AG04450 (cell line): ENCODE measurements at places on chromosomes 1 and 21. TPM values are rescaled to one million over a fixed set of nuclear protein-coding genes. Genes with fewer than 3 reads are reported as not detected.
A peak's percentile ranks its signal among the peaks of the same experiment; 100 is the strongest.

CXADR gene
- 0.67 and 0.99 TPM in 2 replicates for polyA plus RNA-seq

PALMD gene
- polyA plus RNA-seq = 0.37 and 0.43 TPM in 2 replicates

SPAG17 gene
- polyA plus RNA-seq = 0.07 TPM in 1 of 2 replicates, not detected in the other

ARF1 gene
- polyA plus RNA-seq = 445 and 528 TPM in 2 replicates

TUFT1 gene
- polyA plus RNA-seq = 21.9 and 23.9 TPM in 2 replicates

HIPK1 gene
- polyA plus RNA-seq = 28.4 and 31.3 TPM in 2 replicates

KCNE2 gene
- polyA plus RNA-seq = not detected in 2 replicates

RIMKLA gene
- polyA plus RNA-seq = not detected in 2 replicates

TNFSF18 gene
- polyA plus RNA-seq = 0.86 and 0.99 TPM in 2 replicates

WLS gene
- 391 and 417 TPM in 2 replicates for polyA plus RNA-seq

MATN1 gene
- 0.09 and 0.12 TPM in 2 replicates for polyA plus RNA-seq

MIB2 gene
- 9.4 and 14.0 TPM in 2 replicates for polyA plus RNA-seq

BSND gene
- polyA plus RNA-seq = not detected in 2 replicates

GNB1 gene
- polyA plus RNA-seq = 400 and 437 TPM in 2 replicates

PAX7 gene
- polyA plus RNA-seq = not detected in 2 replicates

MAP10 gene
- 1.6 and 2.4 TPM in 2 replicates for polyA plus RNA-seq

SRGAP2 gene
- polyA plus RNA-seq = 12.4 and 20.3 TPM in 2 replicates

DNA sequence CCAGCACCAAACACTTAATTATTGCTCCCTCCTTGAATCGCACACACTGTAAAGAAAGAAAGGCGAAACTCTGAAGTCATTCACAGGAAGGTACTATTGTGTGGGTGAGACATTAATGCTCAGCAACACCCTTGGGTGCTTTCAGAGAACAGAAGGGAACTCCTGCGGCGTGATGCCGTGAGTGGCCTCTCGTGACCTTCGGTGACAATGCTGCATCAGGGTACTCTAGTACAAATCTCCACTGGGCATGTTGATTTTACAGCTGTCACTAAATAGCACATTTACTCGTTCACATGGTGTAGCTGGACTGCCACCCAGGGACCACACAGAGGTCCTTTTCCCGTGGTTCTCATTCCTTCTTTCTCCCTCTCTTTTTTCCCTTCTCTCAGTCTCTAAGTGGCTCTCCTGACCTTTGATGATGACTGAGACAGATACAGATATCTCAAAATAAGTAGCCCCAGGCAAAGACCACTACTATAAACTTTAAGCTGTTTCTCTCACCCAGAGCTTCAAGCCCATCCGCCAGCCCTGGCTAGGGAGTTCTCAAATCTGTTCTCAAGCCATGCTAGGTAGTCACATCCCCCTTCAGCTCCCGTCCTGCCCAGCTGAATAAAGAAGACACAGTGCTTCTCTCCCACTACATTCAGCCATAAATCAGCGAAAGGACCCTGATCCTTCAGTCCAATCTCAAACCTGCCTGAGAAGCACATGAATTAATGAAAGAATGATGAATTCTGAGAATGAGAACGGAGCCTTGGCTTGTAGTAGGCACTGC is 223.4 kb upstream of the FMN2 start:
- no peak for DNase-seq

DNA sequence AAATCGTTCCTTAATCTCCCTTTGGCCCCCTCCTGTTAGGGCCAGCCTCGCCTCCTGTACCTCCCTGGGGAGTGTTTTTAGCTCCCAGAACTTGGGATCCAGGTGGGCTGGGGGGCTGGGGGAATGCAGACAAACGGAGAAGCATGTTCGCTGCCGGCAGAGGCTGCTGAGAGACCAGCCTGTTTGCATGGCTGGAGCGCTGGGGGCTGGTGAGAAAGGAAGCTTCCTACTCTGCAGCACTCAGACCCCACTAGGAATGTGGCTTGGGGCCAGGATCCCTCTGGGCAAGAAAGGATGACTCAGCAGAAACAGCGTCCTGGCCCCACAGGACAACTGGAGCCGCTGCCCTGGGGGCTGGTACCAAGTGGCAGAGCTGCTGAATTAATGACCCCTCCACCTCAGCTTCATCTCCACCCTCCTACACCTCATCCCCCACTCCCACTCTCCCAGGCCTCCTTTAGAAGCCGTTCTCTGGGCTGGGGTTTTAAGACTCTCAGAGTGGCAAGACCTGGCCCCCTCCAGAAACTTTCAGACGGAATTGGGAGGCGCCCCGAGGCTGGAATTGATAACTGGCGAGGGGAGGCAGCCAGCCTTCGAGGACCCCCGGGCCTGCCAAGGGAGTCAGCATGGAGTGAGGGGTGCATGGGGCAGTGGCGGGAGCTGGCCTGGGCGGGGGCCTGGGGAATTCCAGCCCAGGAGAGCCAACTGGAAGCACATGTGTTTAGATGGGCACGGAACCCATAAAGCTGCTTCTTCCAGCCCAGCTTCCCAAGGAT is 28.5 kb upstream of the EPS8L3 start:
- peak; percentile 88 for DNase-seq

GRCh38 chr1:65195495-65196417 is 47.8 kb downstream of the AK4 start:
- DNase-seq = no peak

DNA sequence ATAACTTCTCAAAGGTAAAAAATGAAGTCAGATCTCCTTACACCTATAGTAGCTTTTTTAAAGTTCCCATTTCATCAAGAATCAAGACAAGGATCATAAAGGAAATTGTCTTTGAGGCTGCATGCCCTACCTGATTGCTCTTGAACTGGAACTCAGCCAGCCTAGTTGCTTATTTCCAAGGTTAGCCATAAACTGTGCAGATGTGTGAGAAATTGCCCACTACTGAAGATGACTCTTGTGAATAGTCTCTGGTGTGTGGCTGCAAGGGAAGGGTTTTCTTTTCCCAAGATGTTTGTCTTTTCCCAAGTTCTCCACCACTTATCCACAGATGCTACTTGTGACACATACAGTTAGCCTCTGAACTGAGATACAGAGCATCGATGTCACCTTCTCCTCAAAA is 81.7 kb upstream of the DUSP10 start:
- DNase-seq = no peak

DNA sequence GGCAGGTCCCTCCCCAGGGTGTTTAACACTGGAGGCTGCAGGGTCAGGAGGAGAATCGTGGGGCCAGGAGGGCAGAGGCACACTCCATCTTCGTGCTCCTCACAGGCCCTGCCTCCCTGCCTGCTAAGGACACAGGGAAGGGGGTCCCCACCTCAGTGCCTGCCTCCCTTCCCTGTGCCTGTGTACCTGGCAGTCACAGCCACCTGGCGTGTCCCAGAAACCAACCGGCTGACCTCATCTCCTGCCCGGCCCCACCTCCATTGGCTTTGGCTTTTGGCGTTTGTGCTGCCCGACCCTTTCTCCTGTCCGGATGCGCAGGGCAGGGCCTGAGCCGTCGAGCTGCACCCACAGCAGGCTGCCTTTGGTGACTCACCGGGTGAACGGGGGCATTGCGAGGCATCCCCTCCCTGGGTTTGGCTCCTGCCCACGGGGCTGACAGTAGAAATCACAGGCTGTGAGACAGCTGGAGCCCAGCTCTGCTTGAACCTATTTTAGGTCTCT is 623 bp upstream of the BGLAP start:
- DNase-seq = no peak

DNA sequence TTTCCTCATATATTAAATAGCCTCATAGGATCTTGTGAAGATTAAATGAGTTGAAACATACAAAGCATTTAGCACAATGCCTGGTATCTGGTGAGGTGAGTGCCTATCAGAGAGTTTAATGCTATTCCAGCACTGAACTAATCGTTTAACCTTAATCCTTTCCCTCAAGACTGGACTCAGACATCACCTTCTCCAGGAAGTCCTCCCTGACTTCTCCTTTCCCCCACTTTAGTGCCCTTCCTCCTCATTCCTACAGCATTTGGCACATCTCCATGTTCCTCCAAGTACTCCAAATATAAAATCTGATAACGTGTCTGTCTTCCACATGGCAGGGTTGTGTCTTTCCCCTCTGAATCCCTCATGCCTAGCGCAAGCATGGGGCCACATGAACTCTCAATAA is 59.8 kb downstream of the ZSCAN20 start:
- DNase-seq = no peak

- DNase-seq = no peak
Observed at GRCh38 chr1:2906085-2906484, 104.6 kb upstream of the TTC34 start.

DNA sequence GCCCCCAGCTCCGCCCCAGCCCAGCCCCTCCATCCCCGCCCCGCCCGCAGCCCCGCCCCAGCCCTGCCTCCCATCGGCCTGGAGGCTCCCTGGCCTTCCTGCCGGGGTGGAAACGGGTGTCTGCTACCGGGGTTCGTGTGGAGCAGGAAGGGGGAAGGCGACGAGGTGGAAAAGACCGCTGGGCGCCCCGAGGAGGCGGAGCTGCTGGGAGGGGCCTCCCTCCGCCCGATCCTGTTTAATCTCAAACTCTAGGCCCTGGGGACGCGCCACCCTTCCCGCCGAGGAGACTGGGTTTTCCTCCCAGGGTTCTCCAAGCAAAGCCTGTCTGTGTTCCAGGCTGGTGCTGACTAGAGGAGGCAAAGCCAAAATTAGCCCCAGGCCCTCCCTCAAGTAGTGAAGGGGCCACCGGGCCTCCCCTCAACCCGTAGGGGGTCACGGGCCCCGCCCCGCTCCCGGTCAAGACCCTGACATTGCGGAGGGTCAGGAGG is 16.2 kb upstream of the TTLL10 start:
- peak; percentile 50 for DNase-seq

GRCh38 chr1:166182281-166182680 is 15.5 kb upstream of the FAM78B start:
- no peak for DNase-seq

DNA sequence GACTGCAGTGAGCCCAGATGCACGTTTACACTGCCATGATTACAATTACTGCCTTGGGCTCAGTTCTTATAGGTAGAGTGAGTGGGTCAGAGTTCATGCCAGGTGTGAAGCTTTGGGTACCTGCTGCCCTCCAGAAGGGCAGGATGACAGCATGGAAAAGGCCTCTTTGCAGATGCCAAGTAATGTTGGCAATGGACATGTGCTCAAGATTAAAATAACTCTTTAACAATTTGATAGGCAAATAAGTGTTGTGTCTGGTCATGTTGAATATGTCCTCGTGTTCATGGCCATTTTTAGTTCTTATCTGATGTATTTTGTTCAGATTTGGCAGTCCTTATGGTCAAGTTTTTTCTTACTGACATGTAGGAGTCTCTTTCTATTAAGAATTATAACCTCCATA is 34.8 kb downstream of the S100B start:
- no peak for DNase-seq

DNA sequence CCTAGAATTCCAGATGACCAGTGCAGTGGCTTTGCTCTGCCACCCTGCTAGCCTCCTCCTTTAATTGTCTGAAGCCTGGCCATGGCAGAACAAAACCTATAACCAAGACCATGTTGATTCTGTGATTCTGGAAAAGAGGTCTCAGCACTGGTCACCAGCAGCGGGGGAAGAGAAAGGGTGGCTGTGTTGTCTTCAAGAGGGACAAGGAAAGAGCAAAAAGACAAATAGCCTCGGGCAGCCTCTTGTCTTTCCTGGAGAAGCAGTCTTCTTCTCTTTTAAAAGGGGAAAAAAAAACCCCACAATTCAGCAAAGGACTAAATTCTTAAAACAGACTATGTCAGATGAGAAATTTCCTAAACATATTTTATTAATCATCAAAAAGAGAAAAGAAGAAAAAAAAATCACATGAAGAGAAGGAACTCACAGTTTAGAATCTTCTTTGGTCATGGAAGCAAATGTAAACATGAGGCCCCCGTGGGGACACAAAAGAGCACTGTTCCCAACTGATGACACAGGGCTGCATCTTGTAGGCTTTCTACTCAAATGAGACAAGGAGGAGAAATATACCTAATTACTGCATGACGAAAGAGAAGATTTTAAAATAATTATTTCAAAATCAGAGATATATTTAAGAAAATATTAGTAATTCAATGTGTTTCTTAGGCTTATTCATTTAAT is 36.3 kb upstream of the RAP1GAP start:
- DNase-seq = no peak

DNA sequence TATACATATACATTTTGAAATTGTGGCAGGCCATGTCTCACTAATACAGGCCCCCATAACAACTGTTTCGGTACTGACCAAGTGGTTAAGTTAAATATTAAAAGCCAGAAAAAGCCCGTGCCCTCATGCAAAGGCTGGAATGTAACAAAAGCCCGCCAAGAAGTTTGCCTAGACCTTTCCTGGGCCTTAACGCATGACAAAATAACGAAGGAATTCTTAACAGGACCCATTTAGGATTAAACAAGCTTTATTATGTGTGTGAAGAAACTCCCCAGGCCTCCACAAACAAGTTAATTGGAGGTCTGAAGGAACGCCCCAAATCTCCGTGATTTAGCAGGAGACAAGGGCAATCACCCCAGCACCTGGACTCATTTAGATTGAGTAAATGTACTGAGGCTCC is 42.4 kb downstream of the TNFSF4 start:
- no peak for DNase-seq

DNA sequence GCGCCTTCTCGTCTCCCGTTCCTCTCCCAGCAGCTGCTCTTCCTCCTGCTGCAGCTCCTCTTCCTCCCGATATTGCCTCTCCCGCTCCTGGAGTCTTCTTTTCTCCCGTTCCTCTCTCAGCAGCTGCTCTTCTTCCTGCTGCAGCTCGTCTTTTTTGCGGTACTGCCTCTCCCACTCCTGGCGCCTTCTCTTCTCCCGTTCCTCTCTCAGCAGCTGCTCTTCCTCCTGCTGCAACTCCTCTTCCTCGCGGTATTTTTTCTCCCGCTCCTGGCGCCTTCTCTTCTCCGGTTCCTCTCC is 5.3 kb downstream of the TCHH start:
- DNase-seq = no peak

DNA sequence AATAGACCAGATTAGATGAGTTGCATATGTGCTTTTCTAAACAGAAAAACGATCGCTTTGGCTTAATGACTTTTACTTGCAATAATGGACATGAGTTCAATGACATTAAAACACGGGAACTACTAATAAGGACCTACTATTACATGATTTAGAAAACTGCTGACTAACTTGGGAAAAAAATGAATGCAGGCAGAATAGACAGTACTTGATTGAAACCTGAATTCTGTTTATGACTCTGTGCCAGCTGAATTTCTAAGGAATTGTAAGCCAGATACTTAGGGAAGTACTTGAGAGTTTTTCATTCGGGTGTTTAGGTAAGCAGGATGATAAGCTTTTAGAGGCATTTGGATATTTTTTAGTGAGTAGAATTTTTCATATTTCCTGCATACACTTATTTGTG is 12.0 kb downstream of the ADGRL2 start:
- DNase-seq = no peak
